ENCODE measurements at places on chromosomes 5 and 9.

- DNase-seq, result no peak
Measured at GRCh38 chr9:110266795-110267194, 10.5 kb upstream of the TXN start.

DNA sequence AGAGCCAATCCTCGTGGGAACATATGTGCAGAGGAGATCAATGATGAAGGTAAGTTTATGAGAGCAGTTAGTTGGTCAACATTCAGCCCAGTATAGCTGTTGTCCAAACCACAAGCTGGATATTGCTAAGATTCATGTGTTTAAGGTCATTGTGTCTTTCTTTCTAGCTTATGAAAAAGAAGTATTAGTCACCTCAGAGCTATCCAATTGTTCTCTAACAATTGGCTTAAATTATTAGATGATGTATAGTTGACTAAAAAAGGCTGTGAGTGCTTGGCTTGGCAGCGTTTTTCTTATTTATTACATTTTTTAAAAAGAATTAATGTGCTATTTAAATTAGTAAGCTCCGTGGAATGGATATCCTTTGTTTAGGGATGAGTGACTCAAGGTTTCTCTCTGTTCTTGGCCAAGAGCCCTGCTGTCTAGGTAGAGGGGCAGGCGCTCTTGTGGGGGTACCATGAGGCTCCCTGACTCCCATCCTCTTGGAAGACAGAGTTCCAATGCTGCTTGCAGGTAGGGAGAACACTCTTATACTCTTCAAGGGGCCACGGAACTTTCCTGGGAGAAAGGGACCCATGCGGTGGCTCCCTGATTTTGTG, 487.4 kb downstream of the IRX1 start:
- DNase-seq, result no peak

DNA sequence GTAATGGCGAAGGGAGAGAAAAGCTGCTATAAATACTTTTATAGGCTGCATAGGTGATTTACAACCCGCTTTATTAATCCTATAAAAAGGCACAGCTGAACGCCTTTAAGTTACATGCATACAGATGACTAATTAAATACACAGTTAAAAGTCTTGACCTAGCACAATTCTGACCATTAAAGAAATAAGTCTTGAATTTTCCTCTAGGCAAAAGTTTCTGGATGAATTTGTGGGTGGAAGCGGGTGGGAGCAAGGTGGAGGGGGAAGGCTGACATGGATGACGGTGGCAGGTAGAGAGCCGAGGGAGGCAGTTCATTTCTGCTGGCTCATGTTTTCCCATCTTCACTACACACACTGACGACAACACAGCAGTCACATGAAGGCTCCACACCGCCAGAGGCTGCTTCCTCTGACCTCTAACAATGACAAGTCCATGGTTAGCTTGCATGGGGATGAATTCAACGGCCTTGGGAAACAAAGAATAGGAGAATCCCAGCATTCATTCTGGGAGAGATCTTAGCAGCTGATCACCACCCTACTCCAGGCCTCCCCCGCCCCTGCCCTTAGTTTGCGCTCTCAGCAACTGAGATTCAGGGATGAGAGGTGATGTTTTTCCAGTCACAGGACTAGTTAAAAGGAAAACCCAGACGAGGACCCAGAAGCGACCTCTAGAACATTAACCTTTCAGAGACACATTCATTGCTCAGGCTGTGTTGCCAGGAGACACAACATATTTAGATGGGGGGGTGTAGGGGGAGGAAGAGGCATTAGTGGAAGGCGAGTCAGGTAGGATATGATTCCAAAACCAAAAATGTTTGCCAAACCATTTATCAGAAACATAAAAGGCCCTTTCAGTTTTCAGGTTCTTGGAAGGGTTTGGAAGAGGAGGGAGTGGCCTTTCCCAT, 329.3 kb downstream of the PIK3R1 start:
- no peak for DNase-seq

- DNase-seq, result no peak
Measured at GRCh38 chr9:111720174-111720573, 58.8 kb downstream of the GNG10 start.

DNA sequence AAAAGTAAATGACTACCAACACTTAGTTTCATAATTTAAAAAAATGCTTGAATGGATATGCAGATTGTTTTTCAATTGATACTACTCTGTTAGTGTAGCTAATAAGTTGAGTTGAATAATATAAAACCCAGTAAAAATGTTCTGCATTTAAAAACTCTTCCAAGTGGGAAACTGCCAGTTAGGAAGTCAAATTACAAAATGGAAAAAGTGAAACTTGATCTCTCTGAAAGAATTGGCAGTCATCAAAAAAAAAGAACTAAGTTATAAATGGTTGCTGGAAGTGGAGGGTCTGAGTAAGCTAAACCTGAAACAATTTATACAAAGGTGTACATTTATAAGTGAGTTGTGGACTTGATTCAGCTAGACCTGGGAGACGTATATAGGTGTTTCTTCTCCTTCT, 52.4 kb downstream of the VCAN start:
- no peak for DNase-seq
